ENCODE measurements at places on chromosomes 2 and 18.
A peak's percentile ranks its signal among the peaks of the same experiment; 100 is the strongest.

GRCh38 chr2:230890646-230891045 lies 25.9 kb downstream of the ITM2C start:
- no peak for DNase-seq

DNA sequence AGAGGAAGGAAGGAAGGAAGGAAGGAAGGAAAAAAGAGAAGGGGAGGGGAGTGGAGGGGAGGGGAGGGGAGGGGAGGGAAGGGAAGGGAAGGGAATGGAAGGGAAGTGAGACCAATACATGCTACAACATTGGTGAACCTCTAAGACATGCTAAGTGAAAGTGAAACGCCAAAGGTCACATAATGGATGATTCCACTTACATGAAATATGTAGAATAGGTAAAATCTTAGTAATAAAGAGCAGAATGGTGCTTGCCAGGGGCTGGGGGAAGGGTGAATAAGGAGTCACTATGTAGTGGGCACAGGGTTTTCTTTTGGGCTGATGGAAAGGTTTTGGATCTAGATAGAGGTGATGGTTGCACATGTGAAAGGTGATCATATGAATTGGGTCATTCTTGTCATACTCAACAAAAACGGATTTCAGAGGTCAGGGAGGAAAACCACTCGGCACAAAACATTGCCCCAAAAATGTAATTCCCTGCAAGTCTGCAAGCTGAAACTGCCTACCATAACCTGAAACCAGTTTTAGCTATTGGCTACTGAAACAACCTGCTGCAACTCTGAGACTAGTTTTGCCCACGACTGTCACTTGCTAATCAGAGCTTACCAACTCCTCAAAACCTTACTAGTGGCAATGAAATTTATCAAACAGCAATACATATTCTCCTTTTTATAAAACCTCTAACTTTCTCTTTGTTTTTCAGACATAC lies 59.2 kb downstream of the CCDC141 start:
- no peak for DNase-seq

GRCh38 chr2:108367014-108367413 lies 10.7 kb upstream of the SULT1C4 start:
- DNase-seq = no peak

GRCh38 chr2:232761301-232761907 lies 15.0 kb downstream of the KCNJ13 start:
- DNase-seq = no peak

DNA sequence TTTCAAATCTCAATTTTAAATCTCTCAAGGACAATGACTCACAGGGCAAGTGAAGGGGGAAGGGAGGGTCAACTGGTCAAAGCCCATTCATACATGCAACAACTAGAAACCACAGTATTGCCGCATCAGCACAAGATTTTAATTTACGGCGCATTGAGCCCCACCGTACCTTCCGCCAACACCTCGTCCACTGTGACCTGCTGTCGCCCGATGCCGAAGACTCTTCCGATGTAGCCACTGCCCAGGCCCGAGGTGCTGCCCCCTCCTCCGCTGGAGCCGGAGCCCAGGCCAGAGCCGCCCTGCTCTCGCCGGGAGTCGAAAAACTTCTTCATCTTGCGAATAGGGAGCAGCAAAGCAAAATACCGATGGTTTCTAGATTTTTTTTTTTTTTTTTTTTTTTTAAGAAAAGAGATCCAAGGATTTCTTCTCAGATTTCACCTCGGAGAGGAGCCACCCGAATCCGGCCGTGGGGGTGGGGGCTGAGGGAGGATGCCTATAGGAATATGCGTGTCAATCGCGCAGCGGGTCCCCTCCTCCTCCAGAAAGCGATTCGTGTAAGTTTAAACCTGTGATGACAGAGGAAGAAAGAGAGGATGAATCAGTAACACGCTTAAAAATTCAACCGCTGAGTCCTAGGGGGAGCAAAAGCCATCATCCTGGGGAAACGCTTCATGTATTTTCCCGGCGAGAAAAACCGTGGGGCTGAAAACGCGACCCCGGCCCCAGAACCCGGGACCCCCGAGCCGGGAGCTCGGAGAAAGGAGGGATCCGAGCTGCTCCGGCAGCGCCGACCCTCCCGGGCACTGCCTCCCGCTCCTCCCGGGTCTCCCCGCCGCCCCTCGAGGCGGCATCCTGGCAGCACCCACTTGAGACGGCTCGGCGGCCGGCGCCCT lies 584 bp downstream of the AAK1 start:
- DNase-seq = peak; percentile 78

DNA sequence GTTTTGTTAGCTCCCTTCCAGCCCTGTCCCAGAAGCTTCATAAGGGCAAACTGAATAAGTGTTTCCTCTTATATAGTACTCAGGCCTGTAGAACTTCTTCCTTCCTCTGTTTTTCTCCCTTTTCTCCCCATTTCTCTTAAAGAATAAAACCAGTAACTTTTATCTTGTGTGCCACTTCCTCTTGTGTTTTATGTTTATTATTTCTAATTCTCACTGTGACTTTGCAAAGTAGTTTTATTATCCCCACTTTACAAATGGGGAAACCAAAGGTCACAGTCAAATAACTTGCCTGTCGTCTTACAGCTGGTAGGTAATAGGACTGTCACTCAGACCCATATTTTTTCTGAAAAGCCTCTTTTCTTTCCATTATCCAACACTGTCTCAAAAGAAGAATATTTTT lies 42.4 kb downstream of the RBBP8 start:
- DNase-seq = no peak

DNA sequence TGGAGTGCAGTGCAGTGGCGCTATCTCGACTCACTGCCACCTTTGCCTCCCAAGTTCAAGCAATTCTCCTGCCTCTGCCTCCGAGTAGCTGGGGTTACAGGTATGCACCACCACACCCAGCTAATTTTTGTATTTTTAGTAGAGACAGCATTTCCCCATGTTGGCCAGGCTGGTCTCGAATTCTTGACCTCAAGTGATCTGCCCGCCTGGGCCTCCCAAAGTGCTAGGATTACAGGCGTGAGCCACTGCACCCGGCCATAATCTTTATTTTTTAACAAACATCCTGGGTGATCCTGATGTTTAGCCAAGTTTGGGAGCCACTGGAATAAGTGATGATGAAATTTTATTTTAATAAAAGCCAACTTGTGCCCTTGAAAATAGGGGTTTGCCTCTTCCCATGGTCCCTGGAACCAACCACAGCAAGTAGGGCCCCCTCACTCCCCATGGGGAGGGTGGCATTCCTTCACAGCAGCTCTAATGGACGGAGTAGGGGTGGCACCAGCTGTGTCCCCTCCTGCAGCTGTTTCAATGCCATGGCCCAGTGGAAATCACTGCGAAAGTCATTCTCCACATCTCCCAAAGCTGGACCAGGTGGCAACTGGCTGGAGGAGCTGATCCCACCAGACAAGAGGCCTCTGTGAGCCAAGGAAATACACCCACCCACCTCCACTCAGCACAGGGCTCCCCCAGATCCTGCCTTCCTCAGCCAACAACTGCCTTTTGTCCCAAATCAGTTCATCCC lies 194.8 kb downstream of the ZFP36L2 start:
- DNase-seq = no peak

DNA sequence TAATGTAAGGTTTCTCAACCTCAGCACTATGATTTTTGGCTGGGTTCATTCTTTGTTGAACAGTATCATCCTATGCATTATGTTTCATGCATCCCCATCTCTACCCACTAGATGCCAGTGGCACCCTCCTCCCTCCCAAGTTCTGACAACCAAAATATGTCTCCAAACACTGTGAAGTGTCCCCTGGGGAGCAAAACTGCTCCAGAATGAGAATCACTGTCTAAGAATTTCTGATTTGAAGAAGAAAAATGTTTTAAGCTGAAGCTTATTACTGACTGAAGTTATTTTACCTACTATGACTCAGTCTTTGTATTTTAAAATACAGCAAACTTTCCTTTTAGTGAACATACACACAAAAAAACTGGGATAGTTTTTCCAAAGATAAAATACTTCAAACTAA lies 3.4 kb downstream of the THADA start:
- no peak for DNase-seq

DNA sequence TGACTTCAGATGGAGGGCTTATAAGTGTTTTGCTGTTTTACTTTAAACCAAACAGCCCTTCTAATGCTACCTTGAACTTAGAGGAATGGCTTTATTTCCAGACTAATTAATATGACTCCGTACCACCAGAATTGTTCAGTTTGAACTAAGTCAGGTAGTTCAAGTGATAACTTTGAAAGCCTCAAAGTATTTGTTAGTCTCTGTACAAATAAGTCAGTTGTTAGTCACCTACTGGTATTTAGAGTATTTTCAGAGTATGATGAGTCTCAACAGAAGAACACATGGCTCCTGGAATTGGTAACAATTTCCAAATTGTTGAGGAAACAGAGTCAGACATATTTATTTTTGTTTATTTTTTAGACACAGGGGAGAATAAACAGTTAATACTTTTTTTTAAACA lies 381.8 kb upstream of the NRXN1 start:
- no peak for DNase-seq

DNA sequence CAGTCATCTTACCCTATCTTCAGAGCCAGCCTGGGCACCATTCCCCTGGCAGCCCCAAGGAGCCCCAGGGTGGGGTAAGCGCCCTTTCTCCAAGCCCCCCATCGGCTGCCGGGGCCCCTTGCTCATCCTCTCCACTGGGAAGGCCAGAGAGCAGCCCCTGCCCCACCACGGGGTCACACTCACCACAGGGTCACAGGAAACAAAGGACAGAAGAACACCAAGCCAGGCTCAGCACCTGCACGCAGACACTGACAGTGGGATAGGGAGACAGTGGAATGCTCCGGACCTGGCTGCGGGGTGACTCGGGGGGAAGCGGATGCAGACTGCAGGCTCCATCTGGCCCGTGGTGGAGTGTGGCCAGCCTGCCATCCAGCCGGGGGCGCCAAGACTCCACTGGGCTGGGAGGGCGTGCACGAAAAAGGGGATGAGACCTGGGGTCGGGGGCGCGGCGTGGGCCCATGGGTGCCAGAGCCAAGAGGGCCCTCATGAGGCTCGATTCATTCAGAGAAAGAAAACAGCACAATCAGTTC lies 21.1 kb downstream of the HDAC4 start:
- no peak for DNase-seq

- no peak for DNase-seq
Observed at GRCh38 chr2:160363961-160364360, 129.6 kb downstream of the RBMS1 start.

- no peak for DNase-seq
Observed at GRCh38 chr2:42052702-42053481, 5.1 kb downstream of the PKDCC start.

DNA sequence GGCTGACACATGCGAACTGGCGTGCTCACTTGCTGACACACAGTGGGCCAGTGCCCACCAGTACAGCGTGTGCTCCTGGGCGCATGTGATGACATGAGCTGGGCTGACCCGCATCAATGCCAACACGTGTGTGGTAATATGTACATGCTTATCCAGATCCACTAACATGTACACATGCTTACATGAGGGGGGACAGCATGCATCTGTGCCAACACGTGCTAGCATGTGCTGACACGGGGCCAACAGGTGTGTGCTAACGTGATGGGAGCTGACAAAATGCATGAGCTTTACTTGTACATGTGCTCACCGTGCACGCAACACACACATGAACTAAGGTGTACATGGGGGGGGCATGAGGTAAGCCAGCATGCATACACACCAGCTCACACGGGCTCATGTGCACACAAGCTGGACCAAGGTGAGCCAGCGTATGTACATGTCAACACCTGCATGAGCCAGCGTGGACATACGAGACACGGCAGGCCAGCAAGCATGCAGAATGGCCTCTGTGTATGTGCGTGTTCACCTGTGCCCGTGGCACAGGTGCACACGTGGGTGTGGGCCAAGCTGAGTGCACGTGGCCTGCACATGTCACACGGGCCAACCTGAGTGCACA lies 28.5 kb downstream of the GPC1 start:
- peak; percentile 19 for DNase-seq

DNA sequence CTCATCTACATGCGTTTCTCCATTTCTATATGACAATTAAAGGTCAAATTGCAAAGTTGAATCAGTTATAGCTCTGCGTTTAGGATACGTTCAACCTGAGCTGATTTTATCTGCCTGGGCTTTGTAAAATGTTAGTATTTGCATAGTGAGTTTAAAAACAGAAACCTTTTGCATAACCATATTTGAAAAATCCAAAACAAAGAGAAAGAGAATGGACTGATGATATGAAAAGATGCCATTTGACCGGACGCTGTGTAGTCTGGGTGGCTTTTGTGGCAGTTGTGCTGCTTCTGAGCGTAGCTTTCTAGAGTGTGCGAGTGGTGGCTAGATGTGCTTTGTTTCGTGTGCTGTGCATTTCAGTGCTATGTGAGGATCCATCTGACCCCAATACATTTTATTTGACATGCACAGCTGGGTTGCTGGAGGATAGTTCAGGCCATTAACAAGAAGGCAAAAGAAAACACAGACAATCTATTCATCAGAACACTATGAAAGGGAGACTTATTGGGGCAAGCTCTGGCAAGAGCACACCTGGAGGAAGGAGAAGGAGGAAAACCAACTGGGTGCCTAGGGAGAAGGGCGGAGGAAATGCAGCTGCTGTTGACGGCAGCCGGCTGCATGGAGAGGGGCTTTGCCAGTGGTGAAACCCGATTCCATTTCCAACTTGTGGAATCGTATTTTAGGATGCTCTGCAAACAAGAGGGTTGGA lies 126.8 kb downstream of the ACOXL start:
- DNase-seq = peak; percentile 29
